ENCODE measurements at places on chromosomes 4 and X.
A peak's percentile ranks its signal among the peaks of the same experiment; 100 is the strongest.

DNA sequence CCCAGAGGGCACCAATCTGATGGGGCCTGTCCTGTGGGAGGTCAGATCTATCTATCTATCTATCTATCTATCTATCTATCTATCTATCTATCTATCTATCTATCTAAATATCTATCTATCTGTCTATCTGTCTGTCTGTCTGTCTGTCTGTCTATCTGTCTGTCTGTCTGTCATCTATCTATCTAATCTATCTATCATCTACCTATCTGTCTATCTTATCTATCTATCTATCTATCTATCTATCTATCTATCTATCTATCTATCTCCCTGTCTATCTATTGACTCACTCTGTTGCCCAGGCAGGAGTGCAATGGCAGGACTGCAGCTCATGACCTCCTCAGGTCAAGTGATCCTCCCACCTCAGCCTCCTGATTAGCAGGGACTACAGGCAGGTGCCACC is 155.7 kb upstream of the STX18 start:
- DNase-seq, result no peak

DNA sequence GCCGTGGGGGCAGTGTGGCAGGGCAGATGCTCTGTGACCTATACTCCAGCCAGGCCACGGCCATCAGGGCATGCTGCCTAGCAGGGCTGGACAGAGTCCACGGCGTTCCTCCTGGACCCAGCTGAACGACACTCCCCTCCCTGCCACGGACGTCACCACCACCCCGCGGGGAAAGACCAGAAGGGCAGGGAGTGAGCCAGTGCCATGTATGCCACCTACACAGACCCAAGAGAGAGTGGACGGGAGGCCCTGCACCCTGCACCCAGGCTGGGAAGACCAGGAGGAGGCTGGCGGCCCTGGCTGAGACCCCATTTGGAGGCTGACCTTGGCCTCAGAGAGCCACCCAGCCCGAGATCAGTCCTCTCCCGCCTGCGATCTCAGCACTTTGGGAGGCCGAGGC is 101.9 kb downstream of the FAM53A start:
- no peak for DNase-seq

- DNase-seq, result no peak
Measured at GRCh38 chr4:80071604-80072227, 1.3 kb downstream of the ANTXR2 start.

GRCh38 chrX:21408307-21408706 is 34.1 kb downstream of the CNKSR2 start:
- no peak for DNase-seq

GRCh38 chr4:57148177-57148576 is 38.0 kb upstream of the IGFBP7 start:
- DNase-seq, result no peak

- no peak for DNase-seq
Measured at GRCh38 chrX:105050921-105051320, 169.6 kb downstream of the TEX13A start.

DNA sequence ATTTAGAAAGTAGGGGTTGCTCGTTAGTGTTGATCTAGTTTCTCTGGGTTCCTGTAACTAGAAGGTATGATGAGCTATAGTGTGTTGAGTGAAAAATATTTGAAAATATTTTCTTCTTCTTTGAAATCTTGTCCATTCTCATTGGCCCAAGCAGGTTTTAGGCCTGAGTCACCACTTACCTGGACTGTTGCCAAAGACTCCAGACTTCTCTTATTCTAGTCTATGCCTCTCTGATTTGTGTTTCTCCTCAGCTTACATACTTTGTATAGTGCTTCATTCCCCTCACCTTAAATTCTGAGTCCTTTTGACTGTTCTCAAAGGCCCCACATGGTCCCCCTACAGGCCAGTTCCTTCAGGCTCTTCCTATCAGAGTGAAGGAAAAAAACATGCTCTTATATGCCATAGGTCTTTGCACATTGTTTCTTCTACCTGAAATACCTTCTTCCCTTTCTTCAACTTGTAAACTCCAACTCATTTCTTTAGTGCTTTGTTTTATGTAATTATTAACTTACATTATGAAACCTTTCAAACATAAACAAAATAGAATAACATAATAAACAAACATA is 258.2 kb downstream of the PPP1R2C start:
- DNase-seq, result peak; percentile 38

DNA sequence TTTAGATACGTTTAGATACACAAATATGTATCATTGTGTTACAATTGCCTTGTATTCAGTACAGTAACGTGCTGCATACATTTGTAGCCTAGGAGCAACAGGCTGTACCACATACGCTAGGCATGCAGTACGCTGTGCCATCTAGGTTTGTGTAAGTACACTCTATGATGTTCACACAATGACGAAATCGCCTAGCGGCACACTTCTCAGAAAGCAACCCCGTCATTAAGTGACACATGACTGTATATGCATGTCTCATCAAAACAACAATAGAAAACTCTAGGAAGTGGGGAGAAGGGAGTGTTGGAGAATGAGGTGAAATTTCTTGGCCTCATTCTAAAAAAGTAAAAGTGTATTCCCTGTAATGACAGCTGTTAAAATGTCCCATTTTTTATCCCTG is 32.7 kb downstream of the CCDC149 start:
- no peak for DNase-seq

- DNase-seq, result no peak
Measured at GRCh38 chrX:50707955-50708699, 105.9 kb downstream of the SHROOM4 start.

DNA sequence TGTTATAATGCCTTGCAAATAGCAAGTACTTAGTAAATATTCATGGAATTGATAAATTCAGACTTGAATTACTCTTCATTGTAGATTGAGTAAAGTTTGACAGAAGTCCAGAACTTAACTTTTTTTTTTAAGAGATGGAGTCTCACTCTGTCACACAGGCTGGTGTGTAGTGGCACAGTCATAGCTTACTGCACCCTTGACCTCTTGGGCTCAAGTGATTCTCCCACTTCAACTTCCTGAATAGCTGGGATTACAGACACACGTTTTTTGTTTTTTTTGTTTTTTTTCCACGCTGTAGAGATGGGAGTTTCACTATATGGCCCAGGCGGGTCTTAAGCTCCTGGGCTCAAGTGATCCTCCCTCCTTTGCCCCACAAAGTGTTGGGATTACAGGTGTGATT is 32.1 kb downstream of the UBE2K start:
- no peak for DNase-seq

- DNase-seq, result no peak
Measured at GRCh38 chrX:11138498-11139390, 27.6 kb downstream of the HCCS start.

GRCh38 chr4:159188646-159189045 is 85.8 kb downstream of the RAPGEF2 start:
- no peak for DNase-seq

GRCh38 chr4:20370274-20370673 is 118.6 kb downstream of the SLIT2 start:
- DNase-seq, result no peak

DNA sequence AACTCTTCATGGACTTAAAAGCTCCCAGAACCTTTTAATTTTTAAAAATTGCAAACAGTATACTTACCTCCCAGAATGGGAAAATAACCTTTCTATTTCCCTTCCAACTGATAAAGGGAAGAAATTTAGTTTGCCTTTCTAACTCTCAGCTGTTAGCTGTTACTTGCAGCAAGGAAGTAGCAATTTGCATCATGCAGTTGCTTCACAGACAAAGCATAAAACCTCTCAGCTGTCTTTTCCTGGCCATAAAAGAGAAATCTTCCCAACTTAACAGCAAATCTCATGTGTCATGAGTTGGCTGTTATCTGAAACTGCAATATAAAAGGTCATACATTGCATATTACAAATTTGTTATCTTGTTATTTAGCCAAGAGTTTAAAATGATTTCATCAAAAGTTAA is 18.4 kb downstream of the C4orf17 start:
- no peak for DNase-seq

GRCh38 chr4:81919223-81919622 is 447.5 kb upstream of the RASGEF1B start:
- DNase-seq, result peak; percentile 14

Data from RCC 7860 (cell line).